Stimulated activated CD8-positive, alpha-beta memory T cell treated with anti-CD3 and anti-CD28 coated beads, Interleukin-7, amount 100 ng/mL, for 1 hour (primary cell): ENCODE measurements at places on chromosomes 16 and 17.

- no peak for DNase-seq
Measured at GRCh38 chr17:72684405-72685020, 408.0 kb downstream of the SLC39A11 start.

DNA sequence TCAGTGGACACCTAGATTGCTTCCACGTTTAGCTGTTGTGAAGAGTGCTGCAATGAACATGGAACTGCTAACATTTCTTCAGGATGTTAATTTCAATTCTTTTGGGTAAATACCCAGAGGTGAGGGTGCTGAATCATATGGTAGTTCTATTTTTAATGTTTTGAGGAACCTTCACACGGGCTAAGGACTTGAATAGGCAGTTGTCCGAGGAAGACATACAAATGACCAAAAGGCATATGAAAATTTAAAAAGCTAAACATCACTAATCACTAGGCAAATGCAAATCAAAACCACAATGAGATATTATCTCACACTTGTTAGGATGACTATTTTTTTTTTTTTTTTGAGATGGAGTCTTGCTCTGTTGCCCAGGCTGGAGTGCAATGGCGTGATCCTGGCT is 173.3 kb downstream of the PRKCB start:
- DNase-seq, result no peak

- no peak for DNase-seq
Measured at GRCh38 chr17:44223541-44224071, 4.1 kb upstream of the UBTF start.

- no peak for DNase-seq
Measured at GRCh38 chr17:2237521-2237921, 66.1 kb downstream of the SMG6 start.

GRCh38 chr17:57563958-57564357 is 181.1 kb downstream of the CCDC182 start:
- no peak for DNase-seq

GRCh38 chr17:71900621-71901229 is 220.1 kb upstream of the SOX9 start:
- DNase-seq, result no peak

DNA sequence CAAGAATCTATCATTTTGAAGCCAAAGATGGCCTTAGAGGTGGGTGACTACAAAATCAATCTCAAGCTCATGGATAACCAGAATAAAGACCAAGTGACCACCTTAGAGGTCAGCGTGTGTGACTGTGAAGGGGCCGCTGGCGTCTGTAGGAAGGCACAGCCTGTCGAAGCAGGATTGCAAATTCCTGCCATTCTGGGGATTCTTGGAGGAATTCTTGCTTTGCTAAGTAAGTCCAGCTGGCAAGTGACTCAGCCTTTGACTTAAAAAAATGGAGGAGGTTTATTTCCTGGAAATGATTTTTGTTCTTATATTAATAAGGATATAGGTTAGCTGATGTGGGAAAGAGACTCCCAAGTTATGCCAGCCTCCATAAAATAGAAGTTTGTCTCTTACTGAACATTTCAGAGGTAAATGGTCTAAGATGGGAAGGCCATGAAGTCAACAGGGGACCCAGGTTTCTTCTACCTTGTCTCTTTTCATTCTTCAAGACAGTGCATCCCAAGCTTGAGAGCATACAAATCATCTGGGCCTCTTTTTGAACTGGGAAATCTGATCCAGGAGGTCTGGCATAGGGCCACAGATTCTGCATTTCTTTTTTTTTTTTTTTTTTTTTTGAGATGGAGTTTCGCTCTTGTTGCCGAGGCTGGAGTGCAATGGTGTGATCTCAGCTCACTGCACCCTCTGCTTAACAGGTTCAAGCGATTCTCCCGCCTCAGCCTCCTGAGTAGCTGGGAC is 19.8 kb upstream of the TANGO6 start:
- DNase-seq, result no peak

- no peak for DNase-seq
Measured at GRCh38 chr16:66399031-66399430, 28.1 kb upstream of the BEAN1 start.

DNA sequence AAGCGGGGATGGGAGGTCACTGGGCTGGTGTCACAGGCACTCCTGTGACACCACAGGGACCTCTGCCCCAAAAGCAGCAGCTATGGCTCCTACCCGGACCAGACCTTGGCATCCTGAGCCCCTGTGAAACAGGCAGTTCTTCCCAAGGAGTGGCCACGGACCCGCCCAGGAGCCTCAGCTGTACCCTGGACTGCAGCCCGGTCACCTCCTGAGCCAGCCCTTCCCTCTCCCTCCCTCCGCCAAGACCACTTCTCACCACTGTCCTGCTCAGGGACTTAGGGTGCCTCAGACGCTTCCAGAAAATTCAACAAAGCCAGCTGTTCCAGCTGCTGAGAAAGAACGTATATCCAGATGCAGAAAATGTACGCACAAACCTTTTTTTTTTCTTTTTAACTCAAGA is 13.9 kb upstream of the NCBP3 start:
- no peak for DNase-seq

DNA sequence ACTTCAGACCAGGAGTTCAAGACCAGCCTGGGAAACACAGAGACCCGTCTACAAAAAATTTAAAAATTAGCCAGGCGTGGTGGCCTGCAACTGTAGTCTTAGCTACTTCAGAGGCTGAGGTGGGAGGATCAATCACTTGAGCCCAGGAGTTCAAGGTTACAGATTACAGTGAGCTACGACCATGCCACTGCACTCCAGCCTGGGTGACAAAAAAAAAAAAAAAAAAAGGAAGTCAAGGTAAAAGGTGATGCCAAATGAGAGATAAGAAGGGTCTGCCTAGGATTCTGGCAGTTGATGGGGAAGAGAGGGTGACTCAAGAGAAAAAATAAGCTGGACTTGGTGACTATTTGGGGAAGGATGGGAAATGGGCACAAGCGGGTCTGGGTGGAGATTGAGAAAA is 32.5 kb downstream of the MYO18A start:
- DNase-seq, result no peak

DNA sequence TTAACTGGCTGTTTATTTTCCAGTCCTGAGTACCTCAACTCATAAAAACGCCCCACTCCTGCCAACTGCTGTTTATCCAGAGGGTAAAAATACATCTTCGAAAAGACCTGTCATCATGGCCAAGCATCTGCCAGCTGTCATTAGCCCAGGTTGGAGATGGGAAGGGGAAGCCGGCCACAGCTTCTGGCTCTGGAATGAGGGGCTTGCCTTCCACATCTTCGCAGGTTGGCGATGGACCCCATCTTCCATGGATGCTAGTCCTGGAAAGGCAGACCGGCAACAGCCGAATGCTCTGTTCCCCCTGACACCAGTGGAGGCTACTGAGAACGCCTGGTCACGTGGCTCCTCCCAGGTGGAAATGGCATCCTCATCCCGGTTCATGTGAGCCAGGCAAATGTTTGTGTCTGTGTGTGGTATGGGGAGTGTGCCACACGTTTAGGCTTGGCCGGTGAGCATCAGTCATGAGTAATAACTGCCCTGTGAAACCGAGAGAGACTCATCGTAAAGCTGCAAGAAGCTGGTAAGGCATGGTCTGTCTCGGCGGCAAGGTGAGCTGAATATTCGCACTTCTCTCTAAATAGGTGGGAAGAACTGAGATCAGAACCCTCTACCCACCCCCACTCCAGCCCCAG is 420 bp upstream of the KRTAP17-1 start:
- no peak for DNase-seq

DNA sequence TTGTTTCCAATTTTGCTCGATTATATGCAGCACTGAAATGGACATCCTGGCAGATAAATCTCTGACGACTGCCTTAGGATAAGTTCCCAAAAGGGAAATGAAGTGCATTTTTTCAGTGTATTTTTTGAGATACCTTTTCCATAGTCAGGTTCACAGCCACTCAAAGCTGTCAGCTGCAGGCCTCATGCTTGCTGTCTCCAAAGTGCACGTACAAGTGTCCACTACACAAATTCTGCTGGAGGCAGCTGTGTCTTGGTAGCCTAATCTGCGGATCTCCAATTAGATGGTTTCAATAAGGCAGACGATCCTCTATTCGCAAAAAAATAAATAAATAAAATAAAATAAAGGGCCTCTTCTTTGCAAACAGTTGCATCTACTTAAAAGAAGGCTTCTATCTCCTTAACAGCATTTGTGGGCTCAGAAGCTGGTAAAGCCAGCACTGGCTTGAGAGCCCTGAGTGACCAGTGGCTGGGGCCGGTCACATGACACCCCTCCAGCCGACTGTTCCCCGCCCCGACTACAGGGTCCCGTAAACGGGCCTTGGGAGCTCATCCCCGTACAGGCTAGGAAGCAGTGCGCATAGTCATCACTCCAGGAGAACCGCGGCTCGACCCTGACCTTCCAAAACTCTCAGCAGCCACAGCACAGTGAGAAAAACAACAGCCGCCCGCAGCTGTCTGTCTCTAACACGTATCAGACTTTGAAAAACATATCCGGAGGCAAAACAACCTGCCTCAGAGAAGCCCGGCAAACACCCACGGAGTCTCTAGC is 18.8 kb downstream of the RPH3AL start:
- DNase-seq, result no peak

- no peak for DNase-seq
Measured at GRCh38 chr16:11615748-11616447, 29.2 kb upstream of the LITAF start.

GRCh38 chr16:49050607-49051006 is 231.0 kb downstream of the CBLN1 start:
- no peak for DNase-seq

- DNase-seq, result no peak
Measured at GRCh38 chr16:15833541-15833940, 23.3 kb downstream of the MYH11 start.

GRCh38 chr16:71882505-71883167 is 1.3 kb downstream of the ZNF821 start:
- peak; percentile 53 for DNase-seq

DNA sequence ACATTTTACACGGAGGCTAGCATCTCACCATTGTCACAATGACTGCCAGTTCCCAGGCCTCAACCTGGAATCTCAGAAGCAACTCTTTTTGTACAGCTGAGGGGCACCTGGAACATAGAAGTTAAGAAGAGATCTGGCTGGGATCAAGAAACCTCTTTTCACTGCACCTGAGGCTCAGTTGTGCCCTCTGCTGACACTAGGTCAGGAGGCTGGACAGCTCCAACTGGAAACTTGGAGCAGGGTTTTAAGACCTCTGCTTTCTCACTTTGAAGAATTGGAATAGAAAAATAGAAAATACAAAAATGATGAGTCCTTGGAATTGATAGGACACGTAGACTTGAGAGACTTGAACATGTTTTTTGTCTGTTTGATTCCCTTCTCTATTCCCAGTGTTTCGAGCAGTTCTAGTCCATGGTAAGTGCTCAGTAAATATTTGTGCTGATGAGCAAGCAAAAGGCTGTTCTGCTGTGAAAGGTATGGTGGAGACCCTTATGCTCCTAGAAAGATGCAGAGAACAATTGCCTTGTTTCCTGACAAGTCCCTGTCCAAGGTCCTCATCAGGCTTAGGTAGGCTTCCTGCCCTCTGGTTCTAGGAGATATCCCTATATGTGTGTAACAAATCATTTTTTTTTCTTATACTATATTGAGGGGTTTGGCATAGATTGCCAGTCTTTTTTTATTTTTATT is 13.6 kb upstream of the PPM1D start:
- DNase-seq, result no peak

DNA sequence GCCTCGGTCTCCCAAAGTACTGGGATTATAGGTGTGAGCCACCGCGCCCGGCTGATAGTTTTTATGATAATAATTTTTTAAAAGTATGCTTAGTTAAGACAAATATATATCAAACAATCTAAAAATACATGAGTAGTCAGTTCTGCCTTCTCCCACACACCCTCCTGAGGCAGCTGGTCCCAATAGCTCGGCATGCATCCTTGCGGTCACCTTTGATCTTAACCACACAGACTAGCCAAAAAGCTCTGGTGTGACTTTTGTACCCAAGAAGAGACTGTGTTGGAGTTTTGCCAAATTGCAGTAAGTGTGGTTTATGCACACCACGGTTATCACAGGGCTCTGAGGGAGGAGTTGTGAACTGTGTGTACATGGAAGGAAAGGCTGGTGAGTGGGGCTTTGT is 25.6 kb downstream of the ATP6V0A1 start:
- DNase-seq, result peak; percentile 48

DNA sequence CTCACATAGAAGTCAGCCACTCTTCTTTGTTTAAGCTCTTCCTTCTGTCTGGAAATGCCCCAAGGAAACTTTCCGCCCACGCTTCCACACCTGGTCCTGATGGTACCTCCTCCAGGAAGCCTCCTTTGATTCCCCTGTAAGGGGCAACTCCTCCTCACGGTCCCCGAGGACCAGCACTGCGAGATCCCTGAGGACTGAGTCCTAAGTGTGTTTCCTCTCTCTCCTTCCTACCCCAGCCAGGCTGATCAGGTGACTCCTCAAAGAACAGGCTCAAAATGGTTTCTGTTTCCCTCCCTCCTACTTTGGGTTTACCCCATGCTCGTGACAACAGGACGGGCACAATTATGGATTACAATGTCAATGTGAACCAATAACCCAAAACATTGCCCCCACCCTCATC is 63.0 kb upstream of the MED9 start:
- no peak for DNase-seq

DNA sequence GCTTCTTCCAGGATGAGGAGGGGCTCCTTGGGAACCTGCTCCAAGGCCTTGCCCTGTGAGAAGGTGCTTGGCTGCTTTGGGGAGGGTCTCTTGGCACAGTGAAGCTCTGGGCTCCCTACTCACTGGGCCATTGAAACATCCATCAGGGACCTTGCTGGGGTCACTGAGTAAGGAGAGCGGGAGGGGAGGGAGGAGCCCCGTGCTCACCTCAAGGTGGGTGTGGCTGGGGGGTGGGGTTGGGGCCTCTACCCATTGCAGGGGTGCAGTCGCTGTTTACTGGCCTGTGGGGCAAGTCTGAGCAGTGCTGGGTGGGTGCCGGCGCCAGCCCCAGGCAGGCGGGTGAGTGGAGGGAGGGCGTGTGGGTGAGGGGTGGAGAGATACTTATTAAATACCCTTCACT is 9.9 kb downstream of the TNS4 start:
- no peak for DNase-seq
